ENCODE measurements at places on chromosomes 1 and 21. TPM values are rescaled to one million over a fixed set of nuclear protein-coding genes. Genes with fewer than 3 reads are reported as not detected.

Gene PARP1
- total RNA-seq = 105 TPM

Gene COA7
- total RNA-seq = 4.4 TPM

Gene TMEM125
- 0.46 TPM for total RNA-seq

Gene LCE1A
- total RNA-seq = not detected

Gene MCOLN2
- 19.3 TPM for total RNA-seq
